ENCODE measurements at places on chromosomes 1 and 21. TPM values are rescaled to one million over a fixed set of nuclear protein-coding genes. Genes with fewer than 3 reads are reported as not detected.

DNA sequence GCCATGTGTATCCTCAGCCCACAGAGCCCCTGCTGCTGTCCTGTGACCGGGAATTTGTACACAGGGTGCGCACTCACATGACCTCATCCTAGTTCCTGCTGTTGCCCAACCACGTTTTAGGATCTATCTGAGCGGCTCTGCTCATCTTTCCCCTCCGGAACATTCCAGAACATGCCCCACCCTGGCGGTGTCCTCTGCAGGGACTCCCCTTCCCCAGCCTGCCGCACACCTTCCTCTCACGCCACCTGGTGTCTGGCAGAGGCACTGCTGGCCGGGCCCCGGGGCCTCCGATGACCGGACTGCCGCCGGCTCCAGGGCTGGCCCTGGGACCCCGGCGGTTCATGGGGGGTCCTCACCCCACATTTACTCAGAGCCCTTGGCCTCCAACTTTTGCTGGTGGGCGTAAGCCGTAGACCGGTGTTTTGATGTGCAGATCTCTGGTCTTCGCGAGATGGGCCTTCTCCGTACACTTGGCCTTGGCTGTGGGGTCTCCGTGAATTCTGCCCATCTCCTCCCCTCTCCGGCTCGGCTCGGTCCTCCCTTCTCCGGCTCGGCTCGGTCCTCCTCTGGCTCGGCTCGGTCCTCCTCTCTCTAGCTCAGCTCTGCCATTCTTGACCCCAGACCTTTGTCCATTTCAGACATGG is 29.5 kb downstream of the ARHGEF16 start:
- no peak for DNase-seq

DNA sequence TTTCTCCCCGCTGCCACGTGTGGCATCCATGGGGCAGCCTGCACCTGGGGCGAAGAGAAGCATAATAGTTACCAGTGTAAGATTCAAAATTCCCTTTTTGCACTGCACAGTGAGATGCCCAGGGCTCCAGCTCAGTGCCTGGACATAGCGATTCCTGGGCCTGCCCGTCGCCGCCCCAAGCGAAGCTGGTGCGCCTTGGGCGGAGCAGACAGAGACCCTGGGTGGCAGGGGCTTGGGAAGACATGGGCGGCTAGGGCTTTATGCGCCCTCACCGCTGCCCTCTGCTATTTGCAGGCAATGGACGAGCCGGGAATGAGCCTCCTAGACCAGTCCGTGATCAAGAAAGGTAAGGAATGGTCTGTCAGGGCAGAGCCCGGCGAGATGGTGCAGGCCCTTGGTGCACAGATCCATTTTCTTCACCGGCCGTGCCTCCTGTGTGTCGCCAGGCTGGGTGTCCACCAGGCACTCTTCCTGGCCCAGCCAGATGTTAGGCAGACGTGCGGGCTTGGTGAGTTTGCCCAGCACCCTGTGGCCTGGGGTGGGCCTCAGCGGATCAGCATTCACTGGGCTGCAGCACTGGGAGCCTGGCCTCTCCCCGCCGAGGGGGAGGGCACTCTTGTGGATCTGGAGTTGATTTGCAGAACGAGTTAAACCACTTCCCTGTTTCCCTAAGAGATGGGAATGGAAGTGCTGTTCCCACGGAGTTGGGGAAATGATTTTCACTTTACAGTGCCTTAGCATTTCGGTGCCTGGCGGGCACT is 1.7 kb downstream of the TFAP2E start:
- DNase-seq, result no peak

- DNase-seq, result no peak
Observed at GRCh38 chr1:115479055-115479482, 141.0 kb upstream of the NGF start.

- no peak for DNase-seq
Observed at GRCh38 chr1:30984991-30985503, 76.5 kb upstream of the SDC3 start.

DNA sequence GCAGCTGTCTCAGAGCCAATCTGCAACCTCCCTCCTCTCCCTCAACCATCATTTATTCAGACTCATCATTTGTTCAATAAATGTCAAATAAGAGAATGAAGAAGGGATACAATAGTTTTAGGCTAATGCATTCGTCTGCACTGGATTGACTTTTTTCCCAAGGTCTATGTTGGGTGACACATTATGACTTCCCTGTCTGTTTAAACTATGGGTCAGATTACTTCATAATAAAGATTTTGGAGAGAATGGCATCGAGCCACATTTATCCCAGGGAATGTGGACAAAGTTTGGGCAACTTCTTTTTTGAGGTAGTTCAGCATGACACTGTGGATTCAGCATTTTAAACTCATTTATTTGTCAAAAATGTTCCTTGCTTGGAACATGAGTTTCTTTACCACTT is 107.4 kb upstream of the ADGRL2 start:
- no peak for DNase-seq

Gene ZNF697
- total RNA-seq, result 19.8 TPM

DNA sequence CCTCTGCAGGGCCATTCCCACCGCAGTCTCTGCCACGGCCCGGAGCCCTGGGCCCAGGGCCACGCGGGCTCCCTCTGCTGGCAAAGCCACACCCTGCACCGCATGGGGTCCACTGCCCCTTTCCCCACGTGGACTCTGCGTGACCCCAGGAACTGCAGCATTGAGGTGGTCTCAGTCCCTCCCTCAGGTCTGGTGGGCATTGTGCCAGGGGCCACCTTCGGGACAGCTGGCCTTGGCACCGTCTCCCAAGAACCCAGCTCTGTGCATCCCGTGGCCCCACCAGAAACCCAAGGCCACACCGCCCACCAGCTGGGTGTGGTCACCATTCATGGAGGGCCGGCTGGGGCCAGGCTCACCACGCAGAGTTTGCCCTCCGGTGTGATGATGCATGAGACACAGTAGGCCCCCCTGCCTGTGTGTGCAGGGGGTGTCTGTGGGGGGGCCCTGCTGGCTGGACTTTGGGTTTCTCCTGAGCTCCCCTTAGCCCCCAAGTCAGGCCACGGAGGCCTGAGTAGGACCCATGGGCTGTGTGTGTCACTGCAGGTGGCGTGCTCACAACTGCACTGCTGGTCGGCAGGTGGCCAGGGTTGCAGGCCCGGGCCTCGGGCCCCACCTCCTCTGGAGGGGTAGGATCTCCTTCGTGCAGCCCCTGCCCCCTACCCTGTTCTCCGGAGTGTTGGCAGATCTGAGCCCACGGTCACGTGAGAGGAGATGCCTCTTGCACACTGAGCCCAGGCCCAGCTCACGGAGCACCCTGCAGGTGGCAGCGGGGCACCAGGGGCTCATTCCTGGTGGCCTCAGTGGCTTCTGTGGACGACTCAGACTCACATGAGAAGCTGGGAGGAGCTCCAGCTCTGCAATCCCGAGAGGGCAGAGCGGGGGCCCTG is 5.8 kb downstream of the VWA1 start:
- no peak for DNase-seq

Gene PLA2G5
- total RNA-seq, result 7.3 TPM
